Stimulated activated CD4-positive, alpha-beta T cell treated with anti-CD3 and anti-CD28 coated beads, TNF-alpha, amount 100 ng/mL, for 1 hour (primary cell): ENCODE measurements at places on chromosomes 1 and 21.

- no peak for DNase-seq
Measured at GRCh38 chr1:210830034-210831028, 303.6 kb downstream of the KCNH1 start.

DNA sequence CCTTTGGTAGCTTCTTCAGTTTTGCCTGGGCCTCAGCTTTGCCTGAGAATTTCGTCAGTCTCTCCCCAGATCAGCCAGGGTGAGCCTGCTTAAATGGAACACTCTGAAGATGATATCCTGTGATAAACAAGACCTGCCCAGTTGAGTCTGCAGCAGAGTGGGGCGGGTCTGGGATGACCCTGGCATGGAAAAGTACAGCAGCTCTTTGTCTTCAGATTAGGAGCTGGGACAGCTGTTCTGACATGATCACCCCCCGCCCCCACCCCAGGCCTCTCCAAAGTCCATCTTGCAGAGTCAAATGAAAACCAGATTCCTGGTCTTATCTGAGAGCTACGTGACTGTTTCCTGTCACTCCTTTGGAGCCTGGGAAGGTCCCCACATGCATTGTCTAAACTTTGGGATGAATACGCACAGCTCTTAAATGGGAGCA, 2.2 kb upstream of the TMEM51 start:
- no peak for DNase-seq

- DNase-seq = no peak
Measured at GRCh38 chr1:57276918-57277317, 146.9 kb downstream of the DAB1 start.

GRCh38 chr1:201429736-201430501, 8.4 kb upstream of the TNNI1 start:
- no peak for DNase-seq

DNA sequence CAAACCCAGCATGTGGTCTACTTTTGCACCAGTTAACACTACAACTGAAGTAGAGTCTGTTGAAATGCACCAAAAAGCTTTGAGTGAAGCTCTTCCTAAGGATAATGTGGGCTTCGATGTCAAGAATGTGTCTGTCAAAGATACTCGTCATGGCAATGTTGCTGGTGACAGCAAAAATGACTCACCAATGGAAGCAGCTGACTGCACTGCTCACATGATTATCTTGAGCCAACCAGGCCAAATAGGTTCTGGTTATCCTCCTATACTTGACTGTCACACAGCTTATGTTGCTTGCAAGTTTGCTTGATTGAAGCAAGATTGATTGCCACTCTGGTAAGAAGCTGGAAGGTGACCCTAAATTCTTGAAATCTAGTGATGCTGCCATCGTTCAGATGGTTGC, 85.2 kb downstream of the DENND1B start:
- no peak for DNase-seq

DNA sequence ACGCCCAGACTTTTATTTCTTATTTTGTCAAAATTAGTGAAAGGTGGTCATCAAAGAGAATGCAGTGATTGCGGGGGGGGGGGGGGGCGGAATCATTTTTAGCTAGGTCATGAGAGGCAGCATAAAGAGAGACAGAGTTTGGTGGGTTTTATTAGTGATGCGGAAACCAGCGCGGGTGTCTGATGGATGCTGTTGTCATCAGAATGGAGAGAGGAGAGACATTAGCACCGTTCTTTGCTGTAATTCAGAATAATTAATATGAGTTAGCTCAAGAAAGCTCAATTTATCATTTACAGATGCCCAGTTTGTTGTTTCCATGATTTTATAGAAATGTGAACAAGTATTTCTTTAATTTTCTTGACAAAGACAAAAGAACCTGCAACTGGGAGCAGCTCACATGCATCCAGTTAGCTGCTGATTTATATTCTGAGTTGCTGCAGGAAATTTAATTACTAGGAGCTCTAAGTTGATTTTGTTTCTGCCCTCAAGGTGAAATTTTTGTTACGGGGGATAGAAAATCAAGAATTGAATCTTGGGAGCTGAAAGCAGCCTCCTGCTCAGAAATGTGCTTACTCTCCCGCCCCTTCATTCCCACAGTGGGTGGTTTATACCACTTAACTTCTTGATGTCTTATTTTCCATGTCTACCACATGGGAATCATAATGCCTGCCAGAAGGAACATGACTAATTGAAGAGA, 133.4 kb upstream of the MAP1LC3C start:
- no peak for DNase-seq

DNA sequence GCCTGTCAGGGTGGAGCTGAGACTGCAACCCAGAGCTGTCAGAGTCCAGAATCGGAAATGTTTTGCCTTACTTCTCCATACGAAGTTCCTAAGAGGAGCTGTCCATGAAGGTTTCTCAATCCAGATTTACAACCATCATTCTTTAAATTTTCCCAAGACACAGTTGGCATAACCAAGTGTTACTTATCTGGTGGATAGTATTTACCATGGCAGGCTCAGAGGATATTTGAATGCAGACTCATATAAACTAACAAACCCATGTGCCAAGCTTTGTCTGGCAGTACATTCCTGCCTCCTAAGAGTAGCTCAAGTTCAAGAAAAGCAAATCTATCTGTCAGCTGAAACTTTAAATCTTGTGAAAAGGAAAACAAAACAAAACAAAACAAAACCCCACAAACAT, 267.9 kb downstream of the ZNF326 start:
- DNase-seq = no peak
